Activated CD4-positive, alpha-beta memory T cell treated with anti-CD3 and anti-CD28 coated beads, Interleukin-2, amount 10 ng/mL, durations not matched to agents 7 days and 5 days (primary cell): ENCODE measurements at places on chromosomes 3 and 15. TPM values are rescaled to one million over a fixed set of nuclear protein-coding genes. Genes with fewer than 3 reads are reported as not detected.

DNA sequence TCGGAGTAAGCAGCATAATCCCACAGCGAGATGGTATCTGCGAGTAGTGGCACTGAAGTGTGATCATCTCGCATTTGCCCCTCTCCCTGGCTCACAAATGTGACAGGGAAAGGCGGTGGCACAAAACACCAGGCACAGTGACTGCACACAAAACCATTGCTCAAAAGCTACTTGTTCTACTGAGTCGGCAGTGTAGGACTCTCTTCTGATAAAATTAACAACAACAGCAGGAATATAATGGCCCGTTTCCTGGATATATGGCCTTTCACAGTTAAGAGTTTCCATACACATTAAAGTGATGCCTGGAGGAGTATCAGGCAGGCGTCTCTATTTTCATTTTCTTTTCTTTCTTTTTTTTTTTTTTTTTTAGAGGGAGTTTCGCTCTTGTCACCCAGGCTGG, 69.0 kb downstream of the MYO1E start:
- no peak for DNase-seq

The MORC1 gene
- total RNA-seq, result not detected

GRCh38 chr3:50241713-50242380, 5.8 kb downstream of the GNAI2 start:
- peak; percentile 37 for DNase-seq

- no peak for DNase-seq
Measured at GRCh38 chr15:25597571-25597970, 158.7 kb upstream of the UBE3A start.

DNA sequence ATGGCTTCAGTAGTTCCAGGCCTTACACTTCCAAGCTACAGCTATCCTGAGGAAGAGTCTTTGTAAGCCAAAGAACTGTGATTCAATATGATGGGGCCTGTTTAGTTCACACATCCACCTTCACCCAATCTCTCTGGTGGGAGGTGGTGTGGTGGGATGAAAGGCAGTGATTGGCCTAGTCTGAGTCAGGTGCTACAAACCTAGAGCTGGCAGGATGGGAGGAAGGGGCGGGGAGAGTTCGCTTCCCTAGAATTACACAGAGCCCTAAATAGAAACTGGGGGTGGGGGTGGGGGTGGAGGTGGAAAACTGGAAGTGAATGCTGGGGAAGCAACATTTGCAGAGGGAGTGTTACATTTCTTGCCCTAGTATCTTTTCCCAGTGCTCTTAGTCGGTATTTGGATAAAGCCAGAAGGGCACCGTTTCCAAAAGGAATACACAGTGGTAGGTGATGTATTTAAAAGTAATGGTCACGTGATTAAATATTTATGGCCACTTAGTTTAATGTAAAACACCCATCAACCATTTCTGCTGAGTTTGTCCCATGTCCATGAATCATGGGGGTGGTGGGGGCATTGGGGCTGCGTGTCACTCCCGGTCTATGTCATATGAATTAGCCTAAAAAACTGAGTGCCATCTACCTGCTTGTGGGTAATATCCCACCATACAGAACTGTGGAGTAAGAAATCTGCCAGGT, 247.6 kb upstream of the PROK2 start:
- no peak for DNase-seq

DNA sequence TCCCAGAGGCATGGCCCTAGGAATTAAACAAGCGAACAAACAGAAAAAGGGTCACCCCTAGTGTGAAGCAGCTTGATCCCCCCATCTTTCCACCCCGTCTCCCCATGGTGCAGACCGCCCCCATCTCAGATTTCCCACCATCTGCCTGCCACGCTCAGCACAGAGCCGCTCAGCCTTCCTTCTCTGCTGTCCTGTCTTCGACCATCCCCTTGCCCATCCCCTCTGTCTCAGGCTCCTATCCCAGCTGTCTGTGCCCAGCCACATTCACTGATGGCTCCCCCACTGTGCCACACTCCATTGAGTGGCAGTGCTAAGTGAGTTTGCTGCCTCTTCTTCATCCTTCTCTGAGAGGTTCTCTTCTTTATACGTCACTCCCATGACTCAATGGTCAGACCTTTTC, 11.7 kb upstream of the BTBD1 start:
- no peak for DNase-seq

DNA sequence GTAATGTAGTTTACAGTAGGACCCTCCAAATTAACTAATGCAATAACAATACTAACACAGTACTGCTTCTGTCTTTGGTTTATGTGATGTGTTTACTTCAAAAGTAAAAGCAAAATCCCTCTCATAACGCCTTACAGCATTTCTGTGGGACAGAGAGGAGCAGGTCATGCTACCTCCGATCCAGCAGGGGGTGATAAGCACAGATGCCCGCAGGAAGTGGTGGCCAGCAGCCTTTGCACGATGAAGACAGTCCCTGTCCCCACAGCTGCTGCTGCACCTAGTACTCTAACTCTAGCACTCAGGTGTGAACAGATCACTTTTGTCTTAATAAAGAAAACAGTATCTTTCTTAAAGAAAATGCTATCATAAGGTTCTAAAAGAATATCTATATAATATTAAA, 38.3 kb downstream of the ANO10 start:
- no peak for DNase-seq
